Stimulated activated CD8-positive, alpha-beta memory T cell treated with anti-CD3 and anti-CD28 coated beads, Interleukin-4, amount 100 ng/mL, for 1 hour (primary cell): ENCODE measurements at places on chromosomes 7 and 10.

DNA sequence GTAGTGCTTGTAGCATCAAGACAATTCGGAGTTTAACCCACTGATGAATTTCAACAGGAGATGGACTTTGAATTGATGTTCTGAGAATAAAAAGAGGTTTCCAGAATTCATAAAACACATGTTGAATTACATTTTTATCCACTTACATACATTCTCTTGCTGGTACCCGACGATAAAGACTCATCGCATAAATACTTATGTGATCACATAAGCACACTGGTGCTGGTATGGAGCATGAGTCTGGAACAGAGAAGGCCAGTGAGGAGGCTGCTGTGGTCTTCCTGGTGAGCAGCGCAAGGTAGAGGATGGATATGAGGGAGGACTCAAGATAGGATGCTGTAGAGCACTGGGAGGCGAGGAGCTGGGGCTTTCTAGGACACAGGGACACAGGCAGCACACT lies 109.0 kb downstream of the RNF216 start:
- no peak for DNase-seq

DNA sequence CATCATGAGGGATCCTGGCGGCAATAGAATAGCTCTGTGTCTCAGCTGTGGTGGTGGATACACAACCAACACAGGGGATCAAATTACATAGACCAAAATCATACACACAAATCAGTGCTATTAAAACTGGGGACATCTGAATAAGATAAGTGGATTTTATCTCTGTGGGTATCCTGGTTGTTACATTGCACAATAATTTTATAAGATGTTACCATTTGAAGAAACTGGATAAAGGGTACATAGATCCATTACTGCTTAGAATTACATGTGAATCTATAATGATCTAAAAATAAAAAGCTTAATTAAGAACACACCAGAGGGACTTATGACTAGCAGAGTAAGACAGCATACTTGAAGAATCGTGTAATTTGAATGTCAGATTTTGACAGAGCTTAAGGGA lies 8.2 kb upstream of the FAM3C start:
- DNase-seq = no peak

- no peak for DNase-seq
Measured at GRCh38 chr10:27344568-27345454, 104.2 kb upstream of the ACBD5 start.

DNA sequence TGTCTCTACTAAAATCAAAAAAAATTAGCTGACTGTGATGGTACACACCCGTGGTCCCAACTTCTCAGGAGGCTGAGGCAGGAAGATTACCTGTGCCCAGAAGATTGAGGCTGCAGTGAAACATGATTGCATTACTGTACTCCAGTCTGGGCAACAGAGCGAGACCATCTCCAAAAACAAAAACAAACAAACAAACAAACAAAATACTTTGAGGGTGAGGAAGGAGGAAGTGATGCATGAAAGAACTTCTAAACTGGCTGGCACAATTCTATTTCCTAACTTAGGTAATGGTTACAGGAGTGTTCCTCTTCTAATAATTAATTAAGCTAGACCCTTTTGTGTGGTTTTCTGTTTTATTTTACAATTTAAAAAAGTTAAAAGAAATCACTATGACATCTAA lies 15.5 kb downstream of the WAPL start:
- no peak for DNase-seq

DNA sequence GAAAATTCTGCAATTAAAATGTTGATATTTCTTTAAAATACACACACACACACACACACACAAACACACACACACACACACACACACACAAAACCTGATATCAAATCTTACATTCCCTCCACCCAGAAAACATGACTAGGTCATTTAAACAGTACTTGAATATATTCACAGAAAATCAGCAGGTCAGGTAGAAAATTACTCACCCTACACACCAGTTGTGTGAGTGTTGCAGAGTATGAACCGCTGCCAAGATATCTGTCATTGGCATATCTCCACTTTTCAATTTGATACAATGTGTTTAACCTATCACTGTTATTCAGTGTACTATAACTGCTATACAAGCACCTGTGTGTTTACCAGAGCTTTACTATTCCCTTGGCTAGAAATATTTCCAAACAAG lies 283.6 kb upstream of the LRRTM3 start:
- DNase-seq = no peak
